ENCODE measurements at places on chromosomes 12 and 14.

GRCh38 chr14:68471029-68471963 lies 321.6 kb downstream of the ZFP36L1 start:
- no peak for DNase-seq

GRCh38 chr12:121781998-121782979 lies 11.2 kb downstream of the RHOF start:
- DNase-seq, result peak; percentile 65

- DNase-seq, result no peak
Observed at GRCh38 chr12:130961921-130962451, 8.3 kb downstream of the ADGRD1 start.

GRCh38 chr14:42174357-42174756 lies 567.7 kb downstream of the LRFN5 start:
- DNase-seq, result no peak

GRCh38 chr14:46048127-46048526 lies 603.5 kb downstream of the RPL10L start:
- DNase-seq, result peak; percentile 1

- DNase-seq, result no peak
Observed at GRCh38 chr14:59253527-59253926, 65.1 kb downstream of the DAAM1 start.

Data from amniotic epithelial cell (primary cell).